G401 (cell line): ENCODE measurements at places on chromosomes 1 and 21.
A peak's percentile ranks its signal among the peaks of the same experiment; 100 is the strongest.

- no peak for DNase-seq
Measured at GRCh38 chr1:46818591-46818990, 19.7 kb downstream of the CYP4B1 start.

- no peak for DNase-seq
Measured at GRCh38 chr1:30514137-30514654, 209.2 kb downstream of the MATN1 start.

DNA sequence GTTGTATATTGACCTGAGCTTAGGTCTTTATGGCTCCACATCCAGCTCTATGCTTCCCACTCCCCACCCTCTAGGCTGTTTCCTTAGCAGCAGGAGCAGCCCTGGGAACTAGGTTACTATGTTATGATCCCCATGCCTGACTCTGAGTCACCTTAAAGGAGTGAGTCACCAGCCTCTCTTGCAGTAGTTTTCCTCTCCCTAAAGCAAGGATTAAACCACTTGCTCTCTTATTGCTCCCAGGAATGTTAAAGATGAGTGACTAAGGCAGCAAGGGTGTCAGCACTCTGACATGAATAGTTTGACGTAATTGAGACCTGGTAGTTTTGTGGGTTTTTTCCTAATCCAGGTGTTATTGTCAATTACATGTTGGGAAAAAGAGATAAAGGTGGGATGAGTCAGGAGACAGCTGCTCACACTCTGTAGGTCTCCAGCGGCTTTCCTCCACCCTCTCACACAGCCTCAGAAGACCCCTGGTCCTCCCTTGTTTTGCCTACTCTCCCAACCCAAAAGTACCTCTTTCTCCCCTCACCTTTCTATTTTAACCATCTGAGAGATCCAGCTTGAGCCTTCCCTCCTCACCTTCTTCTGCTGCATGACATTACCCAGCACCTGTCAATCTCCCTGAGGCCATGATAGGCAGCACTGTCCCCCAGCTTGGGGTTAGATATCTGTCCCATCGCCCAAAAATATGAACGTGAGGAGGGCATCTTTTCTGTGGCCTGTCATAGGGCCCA is 369.1 kb upstream of the VAMP3 start:
- peak; percentile 57 for DNase-seq

GRCh38 chr1:201194046-201194445 is 3.4 kb downstream of the IGFN1 start:
- no peak for DNase-seq

GRCh38 chr1:207223162-207223561 is 98.3 kb upstream of the CD55 start:
- DNase-seq, result no peak

DNA sequence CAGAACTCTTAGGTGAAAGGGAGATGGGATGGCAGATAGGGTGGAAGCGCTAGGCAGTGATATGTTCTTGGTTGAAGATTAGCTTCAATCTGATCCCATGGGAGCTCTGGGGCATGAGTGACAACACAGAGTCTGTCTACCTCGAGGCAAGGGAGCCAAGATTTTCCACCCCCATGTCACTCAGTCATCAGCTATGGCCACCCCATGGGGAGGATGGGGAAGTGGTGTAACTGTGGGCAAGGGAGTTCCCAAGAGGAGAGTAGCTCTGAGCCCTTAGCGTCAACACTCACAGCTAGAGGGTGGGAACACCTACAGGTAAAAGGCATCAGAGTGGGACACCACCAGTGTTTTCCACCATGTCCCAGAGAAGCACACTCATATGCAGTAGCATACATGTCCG is 30.3 kb upstream of the C1QA start:
- DNase-seq, result no peak

- DNase-seq, result no peak
Measured at GRCh38 chr21:14879458-14879857, 185.3 kb downstream of the NRIP1 start.

DNA sequence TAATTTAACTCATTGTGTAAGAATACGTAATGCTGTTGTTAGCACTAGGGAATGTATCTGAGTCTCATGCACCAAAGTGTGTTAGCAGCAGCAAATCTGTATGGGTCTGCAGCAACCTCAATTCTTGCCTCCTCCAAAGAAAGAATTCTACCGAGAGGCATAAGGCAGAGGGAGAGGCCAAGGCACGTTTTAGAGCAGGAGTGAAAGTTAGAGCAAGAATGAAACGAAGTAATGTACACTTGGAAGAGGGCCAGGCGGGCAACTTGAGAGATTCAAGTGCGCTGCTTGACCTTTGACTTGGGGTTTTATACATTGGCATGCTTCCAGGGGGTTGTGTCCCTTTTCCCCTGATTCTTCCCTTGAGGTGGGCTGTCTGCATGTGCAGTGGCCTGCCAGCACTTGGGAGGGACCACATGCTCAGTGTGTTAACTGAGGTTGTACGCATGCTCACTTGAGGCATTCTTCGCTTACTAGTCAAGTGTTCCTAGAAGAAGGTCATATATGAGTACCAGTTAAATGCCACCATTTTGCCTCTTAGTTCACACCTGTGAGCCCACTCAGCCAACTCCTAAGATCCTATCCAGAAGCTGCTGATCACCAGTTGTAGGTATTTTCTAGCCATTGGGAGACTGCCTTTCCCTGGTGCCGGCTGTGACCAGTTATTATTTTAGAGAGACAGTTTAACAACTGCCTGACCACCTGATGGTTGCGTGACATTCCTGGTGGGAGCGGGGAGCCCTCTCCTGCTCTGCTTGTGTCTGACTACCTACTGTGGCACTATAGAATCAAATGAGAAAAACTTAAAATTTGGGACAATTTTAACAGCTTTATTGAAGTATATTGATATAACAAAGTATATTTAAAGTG is 2.7 kb upstream of the CNN3 start:
- DNase-seq, result no peak

DNA sequence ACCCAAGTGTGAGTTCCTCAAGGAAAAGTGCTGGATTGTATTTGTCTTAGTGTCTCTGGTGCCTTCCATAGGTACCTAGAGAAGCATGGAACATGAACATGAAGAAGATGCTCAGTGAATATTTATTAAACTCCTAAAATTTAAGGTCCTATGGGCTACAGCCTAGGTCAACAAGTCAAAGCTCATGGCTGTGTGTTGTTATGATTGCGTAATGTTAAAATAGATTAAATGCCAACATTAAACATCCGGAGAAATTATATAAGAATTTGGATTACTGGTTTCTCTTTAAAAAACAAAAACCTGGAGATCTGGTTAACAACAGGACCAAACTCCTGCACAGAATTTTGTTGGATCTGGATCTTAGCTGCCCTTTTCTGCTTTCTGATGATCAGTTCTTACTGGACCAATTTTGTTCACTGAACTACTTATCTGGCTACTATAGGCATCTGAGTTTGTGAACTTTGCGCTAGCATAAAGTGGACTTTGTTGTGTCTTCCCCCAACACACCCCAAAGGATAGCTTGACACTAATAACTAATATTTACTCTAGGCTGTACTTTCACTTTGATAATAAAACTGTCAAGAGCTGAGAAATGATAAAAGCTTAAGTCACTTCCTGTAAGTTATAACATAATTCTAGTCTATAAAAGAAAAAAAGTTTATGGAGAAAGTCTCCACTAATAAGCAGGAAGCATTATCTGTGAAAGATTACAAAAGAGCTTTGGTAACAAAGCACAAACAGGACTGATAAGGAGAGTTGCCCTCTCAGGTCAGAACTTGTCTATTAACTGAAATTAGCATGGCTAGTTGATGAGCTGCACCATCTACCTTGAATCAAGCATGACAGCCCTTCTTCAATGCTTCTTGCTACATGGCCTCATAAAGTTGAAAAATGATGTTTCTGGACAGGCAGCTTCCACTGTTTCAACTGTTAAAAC is 20.7 kb downstream of the F5 start:
- no peak for DNase-seq

DNA sequence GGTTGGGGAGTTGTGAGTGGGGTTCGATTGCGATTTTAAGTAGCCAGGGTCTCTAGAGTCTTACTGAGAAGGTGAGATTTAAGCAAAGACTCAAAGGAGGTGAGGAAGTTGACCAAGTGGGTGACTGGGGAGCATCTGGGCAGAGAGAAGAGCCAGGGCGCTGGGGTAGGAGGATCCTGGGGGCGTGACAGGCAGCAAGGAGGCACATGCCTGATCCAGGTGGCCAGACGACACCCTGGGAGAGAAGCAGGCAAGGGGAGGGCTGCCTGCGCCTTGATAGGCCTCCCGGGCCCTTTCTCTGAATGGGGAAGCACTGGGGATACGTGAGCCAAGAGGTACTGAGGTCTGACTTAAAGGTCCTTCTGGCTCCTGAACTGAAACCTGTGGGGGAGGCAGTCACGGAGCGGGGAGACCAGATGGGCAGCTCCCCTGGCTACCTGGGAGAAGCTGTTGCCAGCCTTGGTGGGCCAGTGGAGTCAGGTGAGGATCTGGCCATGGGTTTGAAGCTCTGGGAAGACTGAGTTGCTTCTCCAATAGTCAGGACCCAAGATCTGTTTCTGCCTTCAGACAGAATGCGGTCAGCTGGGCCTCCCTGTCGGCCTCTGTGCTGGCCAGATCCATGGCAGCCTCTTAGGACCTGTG is 5.4 kb downstream of the ZBTB48 start:
- DNase-seq, result peak; percentile 60

DNA sequence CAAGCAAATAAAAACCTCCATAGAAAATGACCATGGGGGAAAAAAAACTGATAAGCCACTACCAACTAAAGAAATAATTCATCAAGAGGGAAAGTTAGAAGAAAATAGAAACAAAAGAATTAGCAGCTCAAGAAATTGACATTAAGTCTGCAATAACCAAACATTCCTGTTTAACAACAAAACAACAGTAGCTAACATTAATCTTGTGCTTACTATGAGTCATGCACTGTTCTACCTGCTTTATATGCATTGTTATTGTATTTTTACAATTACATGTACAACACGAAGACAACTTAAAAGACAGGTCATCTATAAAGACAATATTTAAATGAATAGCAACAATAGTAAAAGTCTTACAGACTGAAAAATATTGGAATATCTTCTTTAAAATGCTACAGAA is 34.4 kb upstream of the LRRC7 start:
- DNase-seq, result no peak

- peak; percentile 23 for DNase-seq
Measured at GRCh38 chr1:225919906-225920305, 4.1 kb downstream of the PYCR2 start.

DNA sequence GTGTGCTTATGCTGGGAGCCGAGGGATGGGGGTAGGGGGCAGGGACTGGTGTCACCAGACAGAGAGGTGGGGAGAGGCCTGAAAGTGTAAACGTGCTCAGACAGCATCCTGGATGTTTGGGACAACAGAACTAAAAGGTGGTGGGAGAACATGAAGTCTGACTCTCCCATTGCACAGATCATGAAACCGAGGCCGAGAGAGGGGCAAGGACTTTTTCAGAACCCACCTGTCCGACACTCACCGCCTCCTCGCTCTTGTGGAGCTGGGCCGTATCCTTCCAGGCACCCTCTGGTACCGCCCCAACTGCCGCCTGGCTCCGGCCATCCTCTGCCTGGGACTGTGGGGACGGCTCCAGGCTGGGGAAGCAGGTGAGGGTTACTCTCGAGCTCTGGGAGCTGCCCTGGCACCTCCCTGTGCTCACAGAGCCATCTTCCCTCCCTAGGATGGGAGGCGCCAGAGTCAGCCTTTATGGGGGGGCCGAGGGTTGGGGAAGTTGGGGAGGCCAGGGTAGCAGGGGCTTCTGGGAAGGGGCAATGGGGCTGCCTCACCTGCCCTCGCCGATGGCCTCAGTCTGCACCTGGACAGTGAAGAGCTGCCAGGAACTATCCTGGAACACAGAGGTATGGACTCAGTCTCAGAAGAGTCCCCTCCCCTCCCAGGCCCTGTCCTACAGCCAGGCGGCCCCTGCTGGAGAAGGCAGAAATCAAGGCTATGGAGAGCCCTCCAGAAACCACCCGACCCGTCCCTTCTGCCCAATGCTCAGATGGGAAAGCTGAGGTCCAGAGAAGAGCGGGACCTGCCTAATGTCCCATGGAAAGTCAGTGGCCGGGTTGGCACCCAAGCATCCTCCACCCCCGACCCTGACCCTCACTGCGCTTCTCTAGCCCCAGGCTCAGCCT is 7.0 kb downstream of the ATP13A2 start:
- no peak for DNase-seq

- no peak for DNase-seq
Measured at GRCh38 chr21:15152591-15152990, 87.8 kb upstream of the NRIP1 start.

DNA sequence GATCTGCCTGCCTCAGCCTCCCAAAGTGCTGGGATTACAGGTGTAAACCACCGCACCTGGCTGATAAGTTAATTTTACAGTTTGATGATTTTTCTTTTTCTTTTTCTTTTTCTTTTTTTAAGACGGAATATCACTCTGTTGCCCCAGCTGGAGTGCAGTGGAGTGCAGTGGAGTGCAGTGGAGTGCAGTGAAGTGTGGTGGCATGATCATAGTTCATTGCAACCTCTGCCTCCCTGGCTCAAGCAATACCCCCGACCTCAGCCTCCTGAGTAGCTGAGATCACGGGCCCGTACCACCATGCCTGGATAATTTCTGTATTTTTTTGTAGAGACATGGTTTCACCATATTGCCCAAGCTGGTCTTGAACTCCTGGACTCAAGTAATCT is 84.4 kb upstream of the CXADR start:
- DNase-seq, result no peak

- DNase-seq, result no peak
Measured at GRCh38 chr1:151680391-151680790, 36.2 kb downstream of the CELF3 start.

GRCh38 chr1:217892750-217893149 is 261.6 kb downstream of the SPATA17 start:
- no peak for DNase-seq

- no peak for DNase-seq
Measured at GRCh38 chr21:32364387-32364786, 28.4 kb downstream of the URB1 start.

DNA sequence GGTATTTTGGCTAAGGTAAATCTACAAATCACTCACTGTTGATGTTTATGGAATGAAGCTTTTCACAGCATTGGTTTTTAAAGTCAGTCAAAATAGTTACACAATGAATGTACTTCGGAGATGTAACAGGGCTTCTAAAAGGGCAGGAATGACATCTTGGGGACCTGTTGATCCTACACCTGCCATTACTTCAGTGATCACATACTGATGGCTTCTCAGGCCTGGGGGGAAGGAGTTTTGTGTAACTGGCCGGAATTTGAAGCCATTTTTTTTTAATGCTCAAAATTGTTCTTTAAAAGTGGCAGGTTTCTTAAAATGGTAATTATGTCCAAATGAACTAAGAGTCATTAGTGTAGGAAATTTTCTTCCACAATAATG is 11.2 kb downstream of the RPL5 start:
- DNase-seq, result no peak

- no peak for DNase-seq
Measured at GRCh38 chr21:38992737-38993136, 187.0 kb downstream of the ETS2 start.

- DNase-seq, result no peak
Measured at GRCh38 chr1:67777440-67777839, 55.8 kb downstream of the GNG12 start.

GRCh38 chr1:8302081-8302956 is 15.6 kb upstream of the SLC45A1 start:
- DNase-seq, result peak; percentile 39
